Activated T-helper 17 cell treated with anti-CD3 and anti-CD28 coated beads, Interleukin-2, amount 50 U/mL, for 72 hours (primary cell): ENCODE measurements at places on chromosomes 16 and 17.

GRCh38 chr17:9021992-9022572, 772 bp downstream of the NTN1 start:
- H3K36me3 ChIP-seq, result peaks cover 6% of the 10 kb centered on the region
- ATAC-seq, result peak; percentile 25
- H3K4me1 ChIP-seq, result peaks cover 4% of the 10 kb centered on the region
- no peak overlapping the region for H3K27ac ChIP-seq

- H3K4me1 ChIP-seq, result peaks cover 4% of the 10 kb centered on the region
- H3K27ac ChIP-seq, result no peak overlapping the region
- ATAC-seq, result no peak
- H3K36me3 ChIP-seq, result no peaks in the 10 kb centered on the region
These were observed 60.5 kb downstream of the CMIP start for GRCh38 chr16:81505011-81505661.

GRCh38 chr16:17037499-17037898, 433.3 kb downstream of the XYLT1 start:
- H3K27me3 ChIP-seq, result no peaks in the 10 kb centered on the region
- H3K36me3 ChIP-seq, result no peaks in the 10 kb centered on the region
- no peak for ATAC-seq
- no peak overlapping the region for H3K27ac ChIP-seq
- no peaks in the 10 kb centered on the region for H3K4me1 ChIP-seq

GRCh38 chr17:31294820-31295488, 2.1 kb downstream of the OMG start:
- no peak overlapping the region for H3K27ac ChIP-seq
- ATAC-seq, result no peak
- H3K36me3 ChIP-seq, result no peaks in the 10 kb centered on the region
- no peaks in the 10 kb centered on the region for H3K27me3 ChIP-seq
- H3K4me3 ChIP-seq, result no peak overlapping the region
